Bronchial epithelial cell (primary cell): ENCODE measurements at places on chromosomes 12 and 14.

- DNase-seq = no peak
Measured at GRCh38 chr12:113372371-113372770, 14.0 kb downstream of the PLBD2 start.

DNA sequence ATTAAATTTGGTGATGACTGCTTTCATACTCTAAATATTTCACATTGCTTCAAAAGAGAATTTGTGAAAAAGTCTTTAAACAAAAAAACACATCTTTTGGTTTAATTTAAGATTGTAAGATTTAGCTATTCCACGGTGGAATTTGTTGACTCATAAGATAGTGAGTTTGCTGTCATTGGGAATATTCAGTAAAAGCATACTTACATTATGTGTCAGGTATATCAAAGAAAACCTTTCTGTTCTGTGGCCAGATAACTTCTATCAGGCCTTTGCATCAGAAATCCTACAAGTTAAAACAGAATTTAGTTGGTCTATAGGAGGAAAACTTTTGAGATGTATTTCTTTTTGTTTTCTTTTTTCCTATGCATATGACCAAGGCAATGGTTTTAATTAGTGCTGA, 148.8 kb upstream of the E2F7 start:
- DNase-seq = no peak

DNA sequence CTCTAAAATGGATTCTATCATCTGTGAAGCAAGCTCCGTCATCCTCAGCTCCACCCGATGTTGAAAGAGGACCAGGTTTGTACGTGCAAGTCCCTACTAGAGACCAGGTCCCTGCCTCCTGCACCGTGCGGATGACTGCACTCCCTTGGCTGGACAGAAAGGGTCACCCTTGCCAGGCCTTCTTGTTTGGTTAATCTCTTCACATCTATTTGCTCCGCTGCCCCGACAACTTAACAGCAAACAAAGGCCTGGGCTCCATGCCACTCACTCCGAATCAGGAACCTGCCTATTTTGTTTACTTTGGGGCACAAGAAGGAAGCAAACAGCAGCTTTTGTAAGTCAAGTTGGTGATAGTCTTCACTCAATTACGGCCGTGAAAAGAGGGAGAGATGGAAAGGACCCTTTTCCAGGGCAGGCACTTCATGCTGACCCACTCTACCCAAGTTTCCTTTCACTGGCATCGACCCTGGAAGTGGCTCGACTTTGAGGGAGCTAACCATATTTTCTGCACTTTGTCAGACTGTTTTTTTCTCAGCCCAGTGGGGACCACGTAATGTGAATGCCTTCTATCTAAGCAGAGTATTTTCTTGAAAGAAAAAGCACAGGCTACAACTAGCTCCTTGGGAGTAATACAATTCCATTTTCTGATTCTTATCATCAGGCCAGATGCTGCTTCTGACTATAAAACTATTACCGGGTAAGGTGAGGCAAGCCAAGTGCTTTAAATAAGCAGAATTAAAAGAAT, 202.6 kb downstream of the FOXN3 start:
- DNase-seq = peak; percentile 96

- DNase-seq = no peak
Measured at GRCh38 chr12:62446754-62447452, 19.7 kb upstream of the MON2 start.

GRCh38 chr14:85475113-85475512, 54.8 kb upstream of the FLRT2 start:
- DNase-seq = no peak

DNA sequence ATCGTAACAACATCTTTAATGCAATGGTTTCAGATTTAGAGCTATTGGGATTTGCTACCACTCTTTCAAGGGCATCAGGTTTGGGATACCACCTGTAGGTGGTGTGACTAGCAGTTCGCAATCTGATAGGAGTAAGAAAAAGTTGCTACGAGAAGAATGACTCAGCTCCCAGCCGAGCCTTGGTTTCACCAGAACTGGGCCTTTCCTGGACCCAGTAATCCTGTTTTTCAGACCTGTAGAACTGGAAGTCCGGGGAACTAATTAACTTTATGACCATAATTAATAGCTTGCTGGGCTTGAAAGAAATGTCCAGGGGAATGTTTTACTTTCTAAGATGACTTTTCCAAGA, 770 bp downstream of the ABHD4 start:
- DNase-seq = peak; percentile 86

GRCh38 chr14:81454572-81455218, 54.6 kb upstream of the STON2 start:
- no peak for DNase-seq

DNA sequence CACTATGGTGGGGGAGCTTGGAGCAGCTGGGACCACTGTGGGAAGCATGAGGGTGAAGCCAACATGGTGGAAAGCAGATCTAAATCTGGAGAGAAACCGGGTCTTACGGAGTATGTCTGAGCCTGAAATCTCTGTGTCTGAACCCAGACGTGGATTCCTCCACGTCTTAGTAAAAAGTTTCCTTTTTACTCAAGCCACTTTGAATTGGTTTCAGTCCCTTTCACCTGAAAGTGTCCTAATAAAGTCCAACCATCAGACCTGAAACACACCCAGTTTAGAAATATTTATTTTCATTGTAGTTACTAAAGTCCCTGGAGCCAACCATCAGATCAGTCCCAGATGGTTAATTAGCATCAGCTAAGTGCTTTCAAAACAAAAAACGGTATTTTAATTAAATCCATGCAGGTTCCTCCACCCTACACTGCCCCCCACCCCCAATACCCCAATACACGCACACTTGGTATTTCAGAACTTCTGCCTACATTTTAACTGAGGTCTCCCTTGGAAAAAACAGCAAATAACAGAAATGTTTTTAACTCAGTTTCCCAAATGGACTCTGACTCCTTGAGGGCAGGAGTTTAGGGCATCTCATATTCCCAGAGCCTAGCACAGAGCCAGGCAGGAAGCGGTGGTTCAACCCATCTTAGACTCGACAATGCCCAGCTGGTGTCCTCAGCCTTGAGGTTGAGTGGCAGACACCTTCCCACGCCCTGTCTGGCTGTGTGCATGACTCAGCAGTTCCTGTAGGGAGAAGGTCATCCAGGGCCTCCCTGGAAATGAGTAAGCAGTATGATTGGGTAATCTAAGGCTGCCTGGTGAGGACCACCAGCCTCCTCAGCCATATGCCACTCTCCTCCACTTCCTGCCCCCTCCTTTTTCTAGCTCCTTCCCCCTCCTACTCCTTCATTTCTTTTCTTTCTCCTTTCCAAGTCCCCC, 175.8 kb downstream of the TTC8 start:
- peak; percentile 97 for DNase-seq

GRCh38 chr14:91890291-91890749, 23.0 kb upstream of the TC2N start:
- no peak for DNase-seq

DNA sequence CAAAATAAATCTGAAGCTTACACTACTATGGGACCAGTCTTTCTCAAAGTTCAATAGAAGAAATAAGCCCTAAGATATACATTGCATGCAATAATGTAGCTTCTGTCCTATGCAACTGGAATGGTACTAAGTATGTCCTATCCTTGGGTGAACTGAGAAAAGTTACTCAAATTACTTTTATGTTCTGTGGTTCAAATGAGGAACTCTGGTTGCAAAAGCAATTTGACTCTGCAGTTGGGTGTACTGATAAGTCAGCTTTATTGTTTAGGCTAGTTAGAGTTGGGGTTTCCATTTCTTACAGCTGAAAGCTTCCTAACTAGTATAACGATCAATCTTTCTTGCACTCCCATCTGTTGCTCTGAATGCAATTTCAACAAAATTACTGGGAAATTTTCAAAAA, 29.2 kb downstream of the GPR135 start:
- DNase-seq = no peak

GRCh38 chr14:56394826-56395530, 184.6 kb upstream of the TMEM260 start:
- no peak for DNase-seq
